Epithelial cell of proximal tubule (primary cell): ENCODE measurements at places on chromosomes 1 and 21.

DNA sequence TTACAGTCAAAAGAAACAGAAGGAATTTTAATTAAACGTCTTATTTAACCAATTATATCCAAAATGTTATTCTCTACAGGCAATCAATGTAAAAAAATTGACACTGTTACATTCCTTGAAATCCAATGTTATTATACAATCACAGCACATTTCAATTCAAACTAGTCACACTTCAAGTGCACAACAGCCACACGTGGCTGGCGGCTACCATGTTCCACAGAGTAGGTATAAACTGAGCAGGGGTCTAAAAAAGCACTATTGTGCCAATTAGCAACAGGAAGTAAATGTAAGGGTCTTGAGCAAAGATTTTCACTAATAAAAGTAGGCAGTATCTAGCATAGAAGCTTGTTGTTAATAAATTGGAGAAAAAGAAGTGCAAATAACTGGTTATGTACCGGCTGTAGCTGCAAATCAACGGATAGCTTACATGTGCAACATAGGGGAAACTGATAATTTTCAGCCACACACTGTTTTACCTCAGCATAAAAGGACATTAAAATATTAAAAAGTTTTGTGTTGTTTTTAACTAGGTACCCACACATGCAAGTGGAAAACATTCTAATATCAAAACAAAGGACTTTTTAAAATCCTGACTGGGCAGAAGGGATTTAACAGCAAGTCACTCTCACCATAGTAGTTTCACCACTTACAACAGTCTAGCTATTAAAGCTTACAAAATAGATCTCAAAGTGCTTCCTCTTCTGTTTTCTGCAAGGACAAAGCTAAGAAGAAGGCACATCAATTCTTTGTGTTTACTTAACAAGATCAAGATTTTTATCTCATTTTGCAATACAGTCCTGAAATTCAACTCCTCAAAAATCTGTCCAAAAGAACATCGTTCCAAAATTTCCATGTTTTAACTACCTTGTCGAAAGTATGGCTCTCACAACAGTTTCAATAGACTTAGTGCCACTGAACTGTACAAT lies 2.5 kb downstream of the CSDE1 start:
- no peak for DNase-seq

DNA sequence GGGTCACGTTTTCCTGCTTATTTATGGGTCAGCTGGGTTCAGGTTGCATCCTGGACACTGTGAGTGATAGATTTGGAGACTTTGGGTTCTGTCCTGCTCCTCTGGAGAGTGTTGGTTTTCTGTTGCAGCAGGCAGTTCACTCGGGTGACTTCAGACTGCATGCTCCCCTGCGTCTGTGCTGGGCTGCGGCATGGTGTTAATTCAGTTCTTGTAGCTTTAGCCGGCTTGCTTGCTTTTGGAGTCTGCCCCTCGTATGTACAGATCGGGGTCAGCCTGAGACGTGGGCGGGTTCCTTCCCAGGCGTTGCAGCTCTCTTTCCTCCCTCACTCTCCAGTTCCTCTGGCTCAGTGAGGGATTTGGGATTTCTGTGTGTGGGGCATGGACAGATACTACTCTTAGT lies 38.0 kb downstream of the PCNT start:
- no peak for DNase-seq

GRCh38 chr1:51285055-51285454 lies 45.3 kb downstream of the TTC39A start:
- DNase-seq: no peak

- no peak for DNase-seq
These were observed 42.4 kb downstream of the PDC start for GRCh38 chr1:186418503-186418902.

DNA sequence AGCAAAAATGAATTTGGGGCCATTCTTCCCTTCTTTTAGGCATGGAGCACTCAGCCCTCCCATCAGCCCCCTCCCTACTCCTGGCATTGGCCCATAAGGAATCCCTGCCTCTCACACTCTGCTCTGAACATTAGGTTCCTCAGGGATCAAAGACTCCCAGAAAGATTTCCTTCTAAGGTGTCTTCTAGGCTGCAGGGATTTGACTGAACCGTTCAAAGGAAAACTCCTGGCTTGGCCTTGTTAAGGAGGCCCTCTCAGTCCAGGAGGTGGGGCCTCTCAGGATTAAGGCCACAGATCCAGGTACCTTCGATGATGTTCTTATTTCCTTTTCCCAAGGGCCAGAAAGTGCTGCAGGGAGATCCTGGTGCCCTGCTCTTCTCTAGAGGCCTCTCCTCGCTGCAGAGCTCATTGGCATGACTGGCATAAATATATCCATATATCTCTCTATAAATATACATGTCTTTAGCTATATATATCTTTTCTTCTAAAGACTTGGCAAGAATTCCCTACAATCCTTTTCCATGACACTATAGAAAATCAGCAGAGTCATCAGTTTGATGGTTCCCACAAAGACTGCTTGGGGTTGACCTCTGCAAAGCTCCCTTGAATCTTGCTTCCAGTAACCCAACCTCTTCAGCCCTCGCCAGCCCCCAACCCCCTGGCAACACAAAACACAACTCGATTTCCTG lies 59.1 kb downstream of the PLXNA2 start:
- DNase-seq: no peak

DNA sequence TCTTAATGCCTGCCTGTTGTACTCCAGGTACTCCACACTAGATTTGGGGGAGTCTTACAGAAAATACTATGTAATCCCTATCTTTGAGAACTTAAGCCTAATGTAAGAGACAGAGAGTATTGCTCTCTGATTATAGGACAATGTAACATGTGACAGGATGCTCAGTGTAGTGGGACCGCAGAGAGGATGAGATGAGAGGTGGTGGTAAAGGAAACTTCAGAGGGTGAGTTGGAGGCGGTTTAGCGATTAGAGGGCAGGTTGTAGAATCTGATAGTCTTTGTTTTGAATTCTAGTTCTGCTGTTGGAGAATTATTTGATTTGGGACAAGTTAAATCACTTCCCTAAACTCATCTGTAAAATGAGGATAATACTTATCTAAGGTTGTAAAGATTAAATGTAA lies 5.4 kb downstream of the SOAT1 start:
- no peak for DNase-seq

DNA sequence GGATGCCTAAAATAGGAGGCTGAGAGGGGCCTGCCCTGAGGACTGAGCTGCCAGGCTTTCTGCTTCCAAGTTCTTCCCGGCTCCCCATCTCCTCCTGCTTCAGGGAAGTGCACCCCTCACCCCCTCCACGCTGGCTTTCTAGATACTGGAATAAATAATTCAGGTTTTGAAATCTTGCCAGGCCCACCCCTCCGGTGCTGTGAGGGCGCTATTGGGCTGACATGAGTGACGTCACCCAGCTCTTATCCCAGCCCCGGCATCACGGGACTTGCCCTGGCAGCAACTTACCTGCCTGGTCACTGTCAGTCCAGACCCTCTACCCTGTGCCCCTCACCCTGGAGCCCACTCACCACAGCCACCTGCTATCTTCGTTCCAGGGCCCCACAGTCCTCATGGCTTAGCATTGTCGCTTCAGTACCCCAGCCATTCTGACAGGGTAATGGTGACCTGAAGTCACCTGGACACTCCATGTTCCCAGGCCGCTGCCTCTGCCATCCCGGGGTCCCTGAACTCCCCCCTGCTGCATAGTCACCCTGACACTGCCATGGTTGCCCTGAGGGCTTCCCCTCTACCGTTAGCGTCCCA lies 819 bp upstream of the GPR3 start:
- DNase-seq: no peak

GRCh38 chr1:190663962-190664361 lies 186.3 kb upstream of the BRINP3 start:
- no peak for DNase-seq

DNA sequence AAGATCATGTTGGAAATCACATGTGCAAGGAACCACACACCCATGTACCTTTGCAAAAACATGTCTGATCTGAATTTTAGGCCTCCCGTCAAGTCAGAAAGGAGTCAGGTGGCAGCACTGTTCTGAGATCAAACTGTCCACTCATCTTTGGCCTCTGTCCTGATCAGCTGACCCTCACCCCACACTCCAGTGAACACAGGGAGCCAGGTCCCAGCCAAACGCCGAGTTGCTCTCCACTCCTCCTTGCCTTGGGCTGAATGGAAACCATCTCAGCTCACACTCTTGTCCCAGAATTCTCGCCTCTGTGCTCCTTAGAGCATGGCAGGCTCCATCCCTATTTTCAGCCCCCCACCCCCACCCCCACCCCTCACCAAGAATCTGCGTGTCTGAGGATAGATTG lies 4.6 kb upstream of the RNF186 start:
- DNase-seq: no peak

GRCh38 chr1:216193839-216194443 lies 229.3 kb downstream of the USH2A start:
- no peak for DNase-seq
